ENCODE measurements at places on chromosomes 12 and 14.

DNA sequence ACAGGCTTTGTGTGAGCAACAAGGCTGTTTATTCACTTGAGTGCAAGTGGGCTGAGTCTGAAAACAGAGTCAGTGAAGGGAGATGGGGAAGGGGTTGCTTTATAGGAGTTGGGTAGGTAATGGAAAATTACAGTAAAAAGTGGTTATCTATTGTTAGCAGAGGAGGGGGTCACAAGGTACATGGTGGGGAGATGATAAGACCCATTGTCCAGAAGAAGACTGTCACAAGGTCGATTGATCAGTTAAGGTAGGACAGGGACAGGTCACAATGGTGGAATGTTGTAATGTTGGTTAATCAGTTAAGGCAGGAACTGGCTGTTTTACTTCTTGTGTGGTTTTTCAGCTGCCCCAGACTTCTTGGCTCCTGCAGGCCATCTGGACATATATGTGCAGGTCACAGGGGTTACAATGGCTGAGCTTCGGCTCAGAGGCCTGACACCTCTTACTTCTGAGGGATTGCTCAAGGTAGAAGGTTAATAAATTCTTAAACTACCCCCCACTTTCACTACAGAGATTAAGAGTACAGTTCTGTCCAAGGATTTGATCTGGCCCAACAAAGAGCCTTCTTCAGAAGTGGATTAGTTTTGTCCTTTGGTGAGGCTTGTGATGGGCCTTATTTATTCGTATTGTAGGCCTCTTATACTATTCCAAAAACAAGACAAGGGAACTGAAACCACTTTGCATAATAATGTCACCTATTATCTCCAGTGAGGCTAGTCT lies 13.8 kb upstream of the DHRS4 start:
- no peak for DNase-seq

DNA sequence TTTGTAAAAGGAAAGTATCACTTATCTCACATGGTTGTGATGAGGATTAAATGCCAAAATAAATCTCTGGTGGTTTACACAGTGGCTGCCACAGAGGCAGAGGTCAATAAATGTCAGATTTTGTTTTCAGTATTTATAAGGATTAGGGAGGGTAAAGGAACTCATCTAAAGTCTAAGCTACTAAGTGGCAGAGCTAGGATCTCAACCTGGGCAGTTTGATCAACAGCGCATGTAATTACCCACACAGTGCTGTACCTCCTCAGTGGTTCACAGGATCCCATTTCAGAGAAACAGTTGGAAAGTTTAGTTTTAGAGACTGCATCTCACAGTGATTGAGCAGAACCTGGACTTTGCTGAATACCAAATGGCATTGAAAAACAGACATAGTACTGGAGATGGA lies 44.9 kb upstream of the RIC8B start:
- DNase-seq = no peak

DNA sequence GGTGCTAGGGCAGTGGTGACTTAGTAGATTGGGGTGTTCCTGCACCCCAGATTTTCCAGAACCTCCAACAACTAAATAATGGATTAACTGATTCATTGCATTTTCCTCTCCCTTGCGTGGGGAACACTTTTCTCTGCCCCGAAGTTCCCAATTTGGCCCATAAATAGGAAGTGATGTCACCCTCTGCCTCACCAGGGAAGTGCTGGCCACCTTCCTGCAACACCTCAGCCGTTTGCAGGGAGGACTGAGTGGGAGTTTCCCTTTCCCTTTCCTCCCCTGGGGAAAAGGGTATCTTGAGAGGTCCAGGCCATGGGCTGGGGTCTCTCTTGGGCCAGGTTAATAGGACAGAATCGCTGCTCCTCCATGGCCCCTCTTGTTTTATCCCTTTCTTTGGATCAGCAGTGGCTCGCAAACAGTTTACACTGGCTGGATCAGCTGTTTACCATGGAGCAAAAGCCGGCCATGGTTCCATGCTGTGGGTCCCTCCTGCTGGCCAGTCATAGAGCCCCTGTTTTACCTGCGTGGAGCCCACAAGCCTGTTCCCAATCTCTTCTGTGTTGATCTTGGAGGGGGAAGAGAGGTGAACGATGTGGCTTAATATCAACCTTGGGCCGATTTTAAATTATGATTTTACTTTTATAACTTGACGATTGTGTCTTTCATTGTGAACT lies 91.6 kb upstream of the VRK1 start:
- no peak for DNase-seq

GRCh38 chr12:50111395-50111692 lies 692 bp upstream of the COX14 start:
- no peak for DNase-seq

DNA sequence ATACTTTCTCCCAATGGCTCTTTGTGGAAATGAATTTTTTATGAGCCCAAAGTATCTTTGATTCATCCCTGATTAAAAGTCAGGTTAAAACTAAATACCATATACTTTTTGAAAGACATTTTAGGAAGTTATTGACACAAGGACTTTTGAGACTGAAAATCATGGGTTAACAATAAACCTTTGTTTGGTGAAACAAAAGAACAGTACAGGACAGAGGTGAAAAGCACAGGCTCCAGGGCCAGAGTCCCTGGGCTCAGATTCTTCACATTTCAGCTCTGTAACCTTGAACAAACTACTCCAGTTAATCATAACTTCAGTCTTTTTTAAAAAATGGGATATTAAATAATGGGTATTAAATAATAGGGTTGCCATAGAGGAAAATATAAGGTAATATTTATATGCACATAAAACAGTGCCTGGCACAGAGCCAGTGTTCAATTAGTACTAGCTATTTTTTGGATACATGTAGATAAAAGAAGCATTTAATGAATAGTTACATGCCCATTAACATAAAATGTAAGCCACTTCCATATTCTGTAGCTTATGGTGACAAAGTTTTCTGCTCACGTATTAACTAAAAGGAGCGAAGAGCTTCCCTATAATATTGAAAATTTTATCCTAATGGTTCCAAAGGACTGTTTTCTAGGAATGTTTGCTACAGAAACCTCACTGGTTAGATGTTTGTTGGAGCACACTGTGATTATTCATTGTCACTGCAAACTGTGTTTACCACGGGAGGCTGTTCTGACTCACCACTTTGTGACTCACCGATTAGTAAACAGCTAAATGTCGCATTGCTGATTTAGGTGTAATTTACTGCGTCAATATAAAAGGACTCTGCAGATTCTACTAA lies 255.4 kb downstream of the DAD1 start:
- DNase-seq = no peak

- no peak for DNase-seq
These were observed 1.3 kb upstream of the DYNC1H1 start for GRCh38 chr14:101963052-101963451.

GRCh38 chr14:43778570-43778936 lies 728.5 kb downstream of the FSCB start:
- DNase-seq = no peak

GRCh38 chr14:77752799-77753516 lies 8.0 kb downstream of the SNW1 start:
- no peak for DNase-seq

DNA sequence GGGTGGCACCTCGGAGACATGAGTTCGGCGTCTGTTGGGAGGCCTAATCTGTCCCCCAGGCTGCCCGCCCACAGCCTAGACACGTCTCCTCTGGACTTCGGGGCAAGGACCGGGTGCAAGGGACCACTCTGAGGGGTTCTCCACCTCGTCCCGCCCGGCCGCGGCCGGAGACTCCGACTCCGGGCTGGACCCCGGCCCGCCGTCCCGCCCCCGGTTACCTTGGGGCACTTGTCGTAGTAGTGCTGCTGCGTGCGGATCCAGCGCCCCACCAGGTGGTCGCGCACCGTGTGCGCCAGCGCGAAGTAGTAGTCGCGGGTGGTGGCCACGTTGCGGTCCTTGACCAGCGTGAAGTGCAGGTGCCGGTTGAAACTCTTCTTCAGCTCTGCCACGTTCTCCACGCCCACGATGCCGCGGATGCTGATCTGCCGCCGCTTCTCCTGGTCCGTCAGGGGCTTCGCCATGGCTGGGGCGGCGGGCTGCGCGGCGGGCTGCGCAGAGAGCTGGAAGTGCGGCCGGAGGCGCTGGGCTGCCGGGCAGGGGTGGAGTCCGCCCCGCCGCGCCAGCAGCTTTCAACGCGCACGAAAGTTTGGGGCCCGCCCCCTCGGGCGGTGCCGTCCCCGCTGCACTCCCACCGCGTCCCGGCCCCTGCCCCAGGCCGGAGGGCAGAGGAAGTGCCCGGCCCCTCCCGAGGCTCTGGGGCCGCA lies at the start of gene PYGL:
TSS of gene PYGL (minus strand) at position 541 of the 704 bp plus-strand sequence. CDS start at position 461, 80 bp downstream.
- DNase-seq = no peak

DNA sequence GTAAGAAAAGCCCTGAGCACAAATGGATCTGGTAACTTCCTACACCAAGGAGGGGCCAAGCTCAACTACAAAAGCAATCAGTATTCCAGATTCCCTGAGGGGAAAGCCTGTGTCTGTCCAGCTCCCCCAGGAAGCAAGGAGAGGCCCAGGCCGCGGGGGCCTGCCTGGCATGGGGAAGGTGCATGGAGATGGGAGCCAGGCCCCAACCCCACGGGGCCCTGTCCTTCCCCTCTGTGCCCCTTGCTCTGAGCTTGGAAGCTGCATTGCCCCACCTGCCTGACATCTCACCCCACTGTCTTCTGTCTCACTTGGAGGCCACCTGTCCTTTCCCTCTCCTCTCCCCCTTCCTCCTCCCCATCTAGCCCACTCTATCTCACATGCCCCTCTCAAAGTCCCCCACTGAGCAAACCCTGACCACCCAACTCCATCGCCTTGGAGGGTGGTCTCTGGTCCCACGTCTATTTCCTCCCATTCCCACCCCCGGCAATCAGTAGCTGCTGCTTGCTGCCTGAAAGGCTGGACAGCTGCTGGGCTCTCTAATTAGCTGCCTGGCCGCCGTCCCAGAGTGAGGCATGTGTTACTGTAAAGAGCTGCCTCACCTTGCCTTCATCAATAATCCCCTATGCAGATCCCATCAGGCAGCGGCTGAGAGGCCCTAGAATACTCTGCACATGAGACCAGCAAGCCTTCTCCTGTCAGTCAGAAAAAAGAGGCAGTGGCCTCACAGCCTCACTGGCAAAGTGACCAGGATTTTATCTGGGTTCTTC lies 3.4 kb upstream of the TMEM229B start:
- no peak for DNase-seq

- DNase-seq = no peak
These were observed 15.5 kb downstream of the SYT1 start for GRCh38 chr12:78880078-78880477.

DNA sequence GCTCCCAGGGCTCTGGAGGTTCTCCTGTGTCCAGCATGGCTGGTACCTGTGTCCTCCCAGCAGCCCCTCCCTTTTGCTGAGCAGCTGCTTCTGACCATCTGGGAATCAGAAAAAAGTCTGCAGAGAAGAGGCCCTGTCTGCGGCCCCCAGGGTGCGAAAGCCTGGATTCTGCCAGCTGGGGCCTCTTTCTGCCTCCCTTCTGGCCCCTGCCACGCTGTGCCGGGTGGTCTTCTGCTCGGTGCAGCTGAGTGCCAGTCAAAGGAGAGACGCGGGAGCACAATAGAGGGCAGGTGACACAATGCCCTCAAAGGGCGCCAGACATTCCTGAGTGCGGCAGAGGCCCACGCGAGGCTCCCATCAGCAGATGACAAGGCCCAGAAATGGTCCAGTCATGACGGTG lies 12.6 kb downstream of the BTBD6 start:
- no peak for DNase-seq

GRCh38 chr12:13200841-13201240 lies 4.3 kb downstream of the EMP1 start:
- DNase-seq = no peak

GRCh38 chr14:75311356-75311755 lies 32.7 kb downstream of the FOS start:
- no peak for DNase-seq

GRCh38 chr12:21662122-21662792 lies 4.6 kb upstream of the LDHB start:
- no peak for DNase-seq

DNA sequence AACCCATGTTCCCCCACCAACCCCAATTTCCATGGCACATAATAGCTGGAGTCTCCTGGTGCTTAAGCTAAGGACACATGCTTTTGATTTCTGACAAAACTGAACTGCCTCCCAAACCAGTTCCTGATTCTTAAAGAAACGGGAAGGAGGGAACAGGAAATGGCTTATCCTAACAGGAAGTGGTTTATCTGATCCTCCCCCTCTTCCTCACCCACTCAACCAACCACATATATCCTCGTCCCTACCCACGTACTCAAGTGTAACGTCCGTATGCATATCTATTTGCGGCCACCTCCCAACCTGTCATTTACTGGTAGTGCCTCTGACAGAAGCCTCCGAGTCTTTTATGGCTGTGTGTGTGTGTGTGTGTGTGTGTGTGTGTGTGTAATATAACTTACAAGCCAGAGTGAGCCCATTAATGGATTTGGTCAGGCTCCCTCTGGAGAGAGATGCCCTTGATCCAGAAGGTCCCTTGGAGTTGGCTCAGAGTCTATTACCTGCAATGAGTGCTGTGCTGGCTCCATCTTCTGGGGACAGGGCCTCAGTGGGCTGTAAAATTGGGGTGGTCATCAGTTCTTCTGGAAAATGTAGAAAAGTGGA lies 7.7 kb downstream of the DAZAP2 start:
- DNase-seq = peak; percentile 4

DNA sequence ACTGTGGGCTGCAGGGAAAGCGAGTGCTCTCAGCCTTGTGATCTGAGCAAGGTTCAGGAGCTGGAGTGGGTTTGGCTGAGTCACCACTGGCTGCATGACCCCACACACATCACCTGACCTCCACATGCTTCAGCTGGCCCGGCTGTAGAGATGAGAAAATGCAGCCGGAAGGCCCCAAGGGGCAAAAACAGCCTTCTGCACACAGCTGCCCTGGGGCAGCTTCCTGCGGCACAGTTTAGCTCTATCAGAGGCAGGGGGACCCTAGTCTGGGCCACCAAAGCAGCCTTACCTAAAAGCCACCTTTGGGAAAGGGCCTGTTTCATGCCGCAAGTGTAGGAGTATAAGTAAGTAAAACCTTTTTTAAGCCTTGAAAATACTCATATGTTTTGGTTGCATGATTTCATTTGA lies 123.3 kb downstream of the SSPN start:
- DNase-seq = no peak

DNA sequence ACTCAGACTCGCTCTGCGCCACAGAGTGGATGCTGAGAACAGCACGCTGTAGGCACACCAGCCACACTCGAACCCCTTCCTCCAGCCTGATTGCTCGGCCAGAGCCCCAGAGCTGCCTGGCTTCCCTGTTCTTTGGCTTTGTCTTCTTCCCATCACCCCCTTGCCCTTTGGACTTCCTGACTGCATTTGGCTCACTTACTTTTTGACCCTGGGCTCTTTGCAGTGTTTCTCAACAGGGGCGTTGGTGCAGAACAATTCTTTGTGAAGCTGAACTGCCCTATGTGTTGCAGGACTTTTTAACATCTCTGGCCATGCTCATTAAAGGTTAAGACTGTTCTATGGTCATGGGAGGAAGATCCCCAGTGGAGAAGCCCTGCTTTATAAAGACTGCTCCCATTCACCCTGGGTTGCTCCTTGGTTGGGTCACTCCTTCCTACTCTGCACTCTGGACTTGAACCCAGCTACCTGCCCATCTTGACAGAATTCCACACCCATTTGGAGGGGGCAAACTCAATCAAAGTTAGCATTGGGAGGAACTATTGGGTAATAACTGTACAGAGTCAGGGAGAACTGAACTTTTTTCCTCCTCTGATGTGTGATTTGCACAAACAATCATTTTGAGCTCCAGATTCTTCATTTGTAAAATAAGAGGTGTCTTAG lies 127.7 kb upstream of the PLEKHG7 start:
- DNase-seq = no peak

Data from stimulated activated CD8-positive, alpha-beta memory T cell treated with anti-CD3 and anti-CD28 coated beads, Interleukin-4, amount 100 ng/mL, for 4 hours (primary cell).